ENCODE measurements at places on chromosomes 12 and 14.

DNA sequence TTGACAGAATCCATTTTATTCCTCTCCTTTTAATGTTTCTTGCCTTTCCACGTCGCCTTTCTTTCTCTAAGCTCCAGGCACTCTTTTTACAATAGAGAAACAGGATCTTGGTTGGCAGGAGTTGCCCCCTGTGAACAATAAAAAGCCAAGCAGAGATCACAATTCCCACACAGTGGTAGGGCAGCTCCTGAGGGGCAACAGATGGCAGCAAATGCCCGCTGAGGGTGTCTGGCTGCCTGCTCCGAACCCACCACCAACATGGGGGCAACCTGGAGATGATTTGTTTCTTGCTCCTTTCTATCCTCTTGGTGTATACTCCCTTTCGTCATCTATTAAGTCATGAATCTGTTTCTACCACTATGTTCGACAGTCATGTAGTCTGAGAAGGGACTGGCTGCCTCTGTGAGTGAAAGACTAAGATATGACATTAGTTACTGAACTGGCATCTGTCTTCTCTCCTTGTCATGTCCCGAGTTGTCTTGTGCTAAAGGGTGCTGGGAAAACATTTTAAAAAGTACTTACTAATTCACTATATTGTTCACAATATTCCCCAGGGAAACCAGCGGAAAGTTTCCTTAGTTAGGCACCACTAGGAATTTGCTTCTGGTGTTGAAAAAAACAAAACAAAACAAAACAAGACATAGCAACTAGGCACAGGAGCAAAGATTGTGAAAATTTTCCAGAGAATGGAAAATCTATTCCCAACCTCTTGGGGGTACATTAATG is 170.1 kb downstream of the STXBP6 start:
- DNase-seq: no peak

DNA sequence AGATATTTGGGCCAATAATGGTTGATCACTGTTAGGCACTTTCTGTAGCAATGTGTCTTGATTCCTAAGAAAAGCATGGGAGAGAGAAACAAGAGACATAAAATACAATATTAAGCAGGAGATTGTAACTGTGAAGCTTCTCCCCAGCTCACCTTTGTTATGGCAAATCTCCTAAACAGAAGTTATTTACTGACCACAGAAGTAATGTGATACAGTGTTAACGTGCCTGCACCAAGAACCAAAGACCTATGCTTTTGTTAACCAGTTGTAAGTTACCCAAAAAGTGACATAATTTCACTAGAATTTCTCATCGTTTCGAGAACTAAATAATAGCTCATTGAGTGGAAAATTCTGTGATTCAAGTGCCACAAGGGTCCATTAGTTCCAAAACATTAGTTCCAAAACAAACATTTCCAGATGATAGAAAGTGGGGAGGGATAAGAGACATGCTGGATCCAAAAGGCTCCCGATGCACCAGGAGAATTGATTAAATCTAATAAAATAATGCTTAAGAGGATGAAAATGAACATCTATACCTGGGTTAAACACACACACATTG is 14.3 kb downstream of the RERG start:
- DNase-seq: peak; percentile 30

GRCh38 chr12:62813031-62813829 is 121.7 kb downstream of the PPM1H start:
- no peak for DNase-seq

- no peak for DNase-seq
Observed at GRCh38 chr14:101857226-101857625, 95.7 kb downstream of the PPP2R5C start.

DNA sequence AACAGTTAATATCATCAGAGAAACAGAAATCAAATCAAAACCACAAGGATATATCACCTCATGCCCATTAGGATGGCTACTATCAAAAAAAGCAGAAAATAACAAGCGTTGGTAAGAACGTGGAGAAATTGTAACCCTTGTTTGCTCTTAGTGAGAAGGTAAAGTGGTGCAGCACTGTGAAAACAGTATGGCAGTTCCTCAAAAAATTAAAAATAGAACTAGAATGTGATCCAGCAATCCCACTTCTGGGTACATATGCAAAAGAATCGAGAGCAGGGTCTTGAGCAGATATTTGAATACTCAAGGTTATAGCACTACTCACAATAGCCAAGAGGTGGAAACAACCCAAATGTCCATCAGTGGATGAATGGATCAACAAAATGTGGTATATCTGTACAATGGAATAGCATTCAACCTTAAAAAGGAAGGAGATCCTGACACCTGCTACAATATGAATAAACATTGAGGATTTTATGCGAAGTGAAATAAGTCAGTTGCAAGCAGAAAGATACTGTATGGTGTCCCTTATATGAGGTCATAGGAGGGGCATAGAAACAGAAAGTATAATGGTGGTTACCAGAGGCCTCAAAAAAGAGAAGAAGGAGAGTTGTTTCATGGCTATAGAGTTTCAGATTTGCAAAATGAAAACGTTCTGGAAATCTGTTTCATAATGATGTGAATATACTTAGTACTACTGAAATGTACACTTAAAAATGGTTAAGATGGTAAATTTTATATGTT is 131.0 kb upstream of the EEA1 start:
- DNase-seq: no peak

DNA sequence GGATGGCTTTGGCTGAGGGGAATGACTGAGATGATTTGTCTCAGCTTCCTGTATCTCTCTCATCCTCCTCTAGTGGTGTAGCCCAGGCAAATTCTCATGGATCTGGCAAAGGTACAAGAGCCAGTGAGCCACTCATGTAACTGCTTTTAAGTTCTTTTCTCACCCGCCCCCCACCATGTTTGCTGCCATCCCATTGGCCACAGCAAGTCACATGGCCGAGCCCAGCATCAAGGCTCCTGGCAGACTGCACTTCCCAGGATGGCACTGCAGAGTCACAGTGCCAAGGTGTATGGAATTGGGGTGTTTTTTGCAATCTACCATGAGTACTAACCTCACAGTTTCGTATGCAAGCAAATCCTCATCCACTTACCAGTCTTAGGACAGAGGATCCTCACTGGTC is 50.9 kb downstream of the CHST11 start:
- DNase-seq: peak; percentile 90

GRCh38 chr12:79988368-79988767 is 53.5 kb upstream of the PPP1R12A start:
- DNase-seq: peak; percentile 21

DNA sequence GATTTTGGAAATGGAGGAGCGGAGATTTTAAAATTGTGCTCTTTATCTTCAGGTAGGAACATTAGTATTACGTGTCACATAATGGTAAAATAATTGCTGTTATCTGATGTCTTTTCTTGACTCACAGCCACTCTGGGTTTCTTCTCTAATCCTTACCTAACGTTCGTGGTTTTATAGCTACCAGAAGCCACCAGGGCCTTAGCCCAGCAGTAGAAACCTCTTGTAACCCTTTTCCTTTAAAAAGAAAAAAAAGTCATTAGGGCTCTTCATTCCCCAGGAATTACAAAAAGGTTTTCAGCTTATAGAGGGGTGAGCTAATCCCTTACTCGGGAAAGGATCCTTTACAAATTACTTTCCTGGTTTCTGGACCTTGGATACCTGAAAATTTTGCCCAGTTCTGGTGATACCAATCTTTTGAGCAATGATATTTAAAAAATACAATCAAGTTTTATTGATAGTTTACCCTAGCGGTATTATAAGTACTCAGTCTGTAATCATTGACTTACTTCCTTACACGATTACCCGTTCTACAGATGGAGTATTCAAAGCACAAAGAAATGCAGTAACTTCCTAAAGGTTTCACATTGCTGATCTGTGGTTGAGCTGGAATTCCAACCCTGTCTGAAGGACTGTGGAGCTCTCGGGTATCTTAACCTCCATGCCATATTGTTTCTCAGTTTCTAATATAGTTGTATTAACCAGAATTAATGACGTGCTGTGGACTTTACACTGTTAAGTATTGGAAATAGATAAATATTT is 1.6 kb downstream of the GABARAPL1 start:
- no peak for DNase-seq

- peak; percentile 78 for DNase-seq
Observed at GRCh38 chr12:123242116-123242904, 9.1 kb downstream of the MTRFR start.

- no peak for DNase-seq
Observed at GRCh38 chr14:49679271-49679670, 8.7 kb downstream of the POLE2 start.

- no peak for DNase-seq
Observed at GRCh38 chr12:45756666-45757065, 27.2 kb downstream of the ARID2 start.

- DNase-seq: no peak
Observed at GRCh38 chr14:69658664-69659261, 47.4 kb downstream of the SUSD6 start.

DNA sequence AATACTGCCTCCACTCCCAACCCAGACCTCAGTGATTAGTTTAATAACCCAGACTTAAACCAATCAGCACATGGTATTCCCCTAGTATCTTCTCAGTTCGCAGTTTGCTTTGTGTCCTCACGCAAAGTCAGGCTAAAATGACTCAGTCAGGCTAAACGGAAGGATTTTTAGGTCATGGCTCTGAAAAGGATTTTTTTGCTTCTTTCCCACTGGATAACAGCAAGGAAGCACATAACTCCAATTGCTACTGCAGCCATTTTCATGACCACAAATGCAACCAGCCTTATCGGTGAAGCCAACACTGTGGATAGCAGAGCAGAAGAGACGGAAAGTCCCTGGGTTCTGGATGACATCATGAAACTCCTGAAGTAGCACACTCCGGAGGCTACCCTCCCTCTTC is 67.7 kb downstream of the ZC3H14 start:
- no peak for DNase-seq

- DNase-seq: no peak
Observed at GRCh38 chr12:121534495-121535148, 46.2 kb downstream of the KDM2B start.

DNA sequence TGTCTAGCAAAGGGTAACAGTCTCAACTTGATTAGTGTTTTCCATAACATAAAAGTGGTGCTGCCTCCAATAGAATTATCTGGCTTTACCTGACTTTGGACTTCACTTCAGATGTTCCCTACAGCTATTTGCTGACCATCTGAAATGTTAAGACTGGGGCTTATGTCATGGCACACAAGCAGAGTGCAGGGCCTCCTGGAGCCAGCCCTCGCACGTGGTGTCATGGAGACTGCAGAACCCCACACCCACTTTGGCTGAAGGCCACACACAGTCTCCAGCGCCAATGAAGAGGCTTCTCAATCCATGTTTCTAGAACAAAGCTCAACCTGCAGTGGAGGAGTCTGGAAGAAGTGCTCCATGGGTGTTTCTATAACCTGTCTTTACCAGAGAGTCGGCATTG is 169.6 kb upstream of the FRMD6 start:
- DNase-seq: no peak

GRCh38 chr12:100956311-100956852 is 161.8 kb downstream of the ANO4 start:
- no peak for DNase-seq

DNA sequence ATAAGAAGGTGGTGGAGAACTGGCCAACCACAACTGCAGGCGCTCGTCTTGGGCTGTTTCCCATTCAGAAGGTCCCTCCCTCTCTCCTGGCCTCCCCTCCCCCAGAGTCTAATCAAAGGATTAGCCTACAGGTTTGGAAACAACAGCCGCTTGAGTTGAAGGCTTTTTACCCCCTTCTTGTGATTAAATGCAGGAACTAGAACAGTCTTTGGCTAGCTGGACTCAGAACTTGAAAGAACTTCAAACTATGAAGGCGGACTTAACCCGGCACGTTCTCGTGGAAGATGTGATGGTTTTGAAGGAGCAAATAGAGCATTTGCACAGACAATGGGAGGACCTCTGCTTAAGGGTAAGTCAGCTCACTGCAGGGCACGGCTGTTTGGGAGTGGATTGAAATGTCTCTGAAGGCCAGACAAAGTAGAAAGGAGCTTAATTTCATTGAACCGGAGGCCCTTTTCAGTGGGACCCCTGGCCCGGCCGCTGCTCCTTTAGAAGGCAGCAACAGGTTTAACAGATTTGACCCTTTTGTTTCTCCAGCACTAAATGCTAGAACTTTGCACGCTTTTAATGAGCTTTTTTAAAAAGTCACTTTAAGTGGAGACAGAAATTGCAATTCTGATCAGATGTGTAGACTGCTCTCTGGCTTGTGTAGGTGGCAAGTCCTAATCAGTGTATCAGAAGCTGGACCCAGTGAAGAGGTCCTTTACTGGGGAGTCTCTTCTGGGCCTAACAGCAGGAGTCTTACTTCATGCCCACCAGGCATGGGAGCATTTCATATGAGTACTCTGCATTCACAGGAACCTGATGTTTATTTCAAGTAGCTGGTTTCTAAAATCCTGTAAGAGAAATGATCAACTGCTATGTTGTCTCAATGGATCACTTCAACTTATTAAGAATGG is 107.7 kb downstream of the ESR2 start:
- DNase-seq: no peak

GRCh38 chr12:27635349-27635972 is 60.8 kb upstream of the REP15 start:
- peak; percentile 27 for DNase-seq

GRCh38 chr12:55658635-55659391 is 22.1 kb downstream of the OR10P1 start:
- no peak for DNase-seq

DNA sequence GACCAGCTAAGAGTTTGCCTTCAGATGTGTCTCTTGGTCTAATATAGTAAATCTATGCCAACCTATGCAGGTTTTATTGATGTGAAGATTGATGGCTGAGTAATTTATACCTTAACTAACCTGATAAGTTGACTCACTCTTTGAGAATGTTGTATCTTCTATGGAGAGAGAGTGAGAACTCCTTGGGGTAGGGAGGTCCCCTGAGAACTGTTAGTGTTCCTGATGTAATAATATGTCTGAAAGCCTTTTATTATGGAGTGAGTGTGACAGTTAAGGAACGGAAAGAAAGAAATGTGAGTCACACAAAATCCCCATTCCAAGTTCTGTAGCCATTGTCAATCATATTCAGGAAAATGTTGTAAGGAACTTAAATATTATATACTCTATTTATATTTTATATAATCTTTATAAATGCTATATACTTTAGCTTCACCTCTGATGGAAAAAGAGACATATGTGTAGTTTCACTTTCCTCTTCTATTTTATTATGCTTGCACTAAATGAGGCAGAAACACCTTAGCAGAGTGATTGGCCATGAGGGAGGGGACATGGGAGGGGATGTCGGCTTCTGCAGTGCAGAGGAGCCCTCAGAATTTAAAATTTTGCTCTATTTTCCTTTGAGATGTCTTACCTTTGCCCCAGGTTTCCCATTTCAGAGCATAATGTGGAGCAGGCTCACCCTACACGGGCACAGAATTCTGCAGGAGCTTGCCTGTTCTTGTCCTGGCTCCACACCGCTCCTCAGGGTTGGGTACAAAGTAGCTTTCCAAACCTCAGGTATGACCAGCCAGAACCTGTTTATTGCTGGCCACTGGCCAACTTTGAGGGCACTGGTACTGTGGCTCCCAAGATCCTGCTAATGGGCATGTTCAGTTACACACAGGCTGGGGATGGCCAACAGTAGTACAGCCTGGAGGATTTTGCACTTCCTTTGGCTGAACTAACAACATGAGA is 57.7 kb downstream of the ARF6 start:
- DNase-seq: peak; percentile 98

- no peak for DNase-seq
Observed at GRCh38 chr12:52209321-52209720, 17.5 kb upstream of the KRT80 start.

- no peak for DNase-seq
Observed at GRCh38 chr12:43655586-43655985, 103.0 kb downstream of the PUS7L start.

GRCh38 chr14:50964683-50965390 is 20.6 kb upstream of the PYGL start:
- peak; percentile 61 for DNase-seq

All from NCI-H1105 treated with DMSO at 0.1 percent for 48 hours (cell line).